ENCODE measurements at places on chromosomes 2 and 18.

DNA sequence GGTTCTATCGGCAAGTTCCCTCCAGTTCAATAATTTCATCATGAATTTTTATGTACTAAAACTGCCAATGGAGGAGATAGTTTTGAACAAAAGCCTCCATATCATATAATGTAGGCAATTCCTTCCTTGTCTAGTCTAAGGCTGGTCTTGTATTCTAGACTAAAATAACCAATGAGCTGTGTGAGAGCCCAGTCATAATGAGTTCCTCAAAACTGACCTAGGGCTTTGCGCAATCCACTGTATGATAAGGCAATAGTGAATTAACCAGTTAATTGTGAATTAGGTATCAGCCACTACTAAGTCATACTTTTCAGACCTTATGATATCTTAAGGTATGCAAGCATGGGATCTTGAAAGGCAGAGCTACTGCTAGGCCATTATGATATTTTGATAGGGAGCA is 7.6 kb upstream of the UXS1 start:
- no peak for DNase-seq

- peak; percentile 49 for DNase-seq
These were observed 39.1 kb upstream of the DNMT3A start for GRCh38 chr2:25380586-25381375.

- DNase-seq, result no peak
These were observed 46.2 kb downstream of the TWSG1 start for GRCh38 chr18:9380621-9381395.

- DNase-seq, result peak; percentile 87
These were observed at the start of gene EPC2 for GRCh38 chr2:148643998-148644882. Gene EPC2, plus strand, starts transcription at chr2:148644751. Its CDS starts 267 bp downstream, at chr2:148645018.

GRCh38 chr2:97988722-97989121 is 7.0 kb downstream of the TMEM131 start:
- DNase-seq, result no peak

GRCh38 chr2:128405467-128405900 is 86.8 kb upstream of the HS6ST1 start:
- DNase-seq, result no peak

DNA sequence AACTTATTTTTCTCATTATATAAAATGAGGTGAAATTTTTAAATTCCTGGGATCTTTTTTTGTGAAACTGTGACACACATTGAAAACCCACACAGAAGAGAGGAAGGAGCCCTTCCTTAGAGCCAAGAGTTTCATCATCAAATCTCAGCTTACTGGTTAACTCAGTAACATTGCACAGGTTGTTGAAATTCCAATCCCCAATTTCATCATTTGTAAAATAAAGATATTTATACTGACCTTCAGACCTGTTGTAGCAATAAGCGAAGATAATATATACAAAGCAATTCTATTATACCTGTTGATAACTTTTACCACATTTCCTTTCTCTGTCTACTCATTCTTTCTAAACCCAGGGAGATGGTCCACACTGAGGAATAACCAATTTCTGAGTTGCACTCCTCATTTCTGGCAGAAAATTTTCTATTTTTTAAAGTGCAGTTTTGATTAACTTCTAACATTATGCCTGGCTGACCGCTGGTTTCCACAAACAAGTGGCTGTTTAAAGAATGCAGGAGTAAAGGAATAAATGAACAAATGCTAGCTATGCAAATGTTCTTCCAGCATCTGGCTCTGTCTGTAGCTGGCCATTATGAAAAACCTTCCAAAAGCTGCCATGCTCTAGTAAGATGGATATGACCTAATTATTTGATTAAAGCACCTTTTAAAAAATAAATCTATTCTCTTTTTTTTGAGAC is 105.7 kb upstream of the LINC00305 start:
- no peak for DNase-seq

- no peak for DNase-seq
These were observed 456.5 kb downstream of the FBXO15 start for GRCh38 chr18:73691118-73691517.

DNA sequence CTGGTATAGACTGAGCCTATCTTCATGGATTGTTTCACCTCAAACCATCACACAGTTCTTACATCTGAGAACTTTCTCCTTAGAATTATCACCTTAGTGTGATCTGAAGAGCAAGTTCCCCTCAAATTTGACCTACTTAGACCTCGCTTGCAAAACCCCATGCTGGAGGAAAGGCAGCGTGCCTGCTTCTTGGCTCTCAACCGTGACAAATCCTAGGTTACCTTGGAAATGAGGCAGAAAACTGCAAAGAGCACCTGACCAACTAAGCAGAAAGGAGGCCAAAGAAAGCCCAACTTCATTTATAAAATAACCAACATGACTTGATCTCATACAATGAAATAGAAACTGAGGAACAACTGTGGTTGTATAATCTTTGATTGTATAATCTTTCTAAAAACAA is 146.4 kb downstream of the RAB3GAP1 start:
- DNase-seq, result no peak

- DNase-seq, result no peak
These were observed 43.3 kb downstream of the CACNB4 start for GRCh38 chr2:152055366-152056108.

GRCh38 chr2:9264301-9264700 is 57.7 kb downstream of the ASAP2 start:
- no peak for DNase-seq

DNA sequence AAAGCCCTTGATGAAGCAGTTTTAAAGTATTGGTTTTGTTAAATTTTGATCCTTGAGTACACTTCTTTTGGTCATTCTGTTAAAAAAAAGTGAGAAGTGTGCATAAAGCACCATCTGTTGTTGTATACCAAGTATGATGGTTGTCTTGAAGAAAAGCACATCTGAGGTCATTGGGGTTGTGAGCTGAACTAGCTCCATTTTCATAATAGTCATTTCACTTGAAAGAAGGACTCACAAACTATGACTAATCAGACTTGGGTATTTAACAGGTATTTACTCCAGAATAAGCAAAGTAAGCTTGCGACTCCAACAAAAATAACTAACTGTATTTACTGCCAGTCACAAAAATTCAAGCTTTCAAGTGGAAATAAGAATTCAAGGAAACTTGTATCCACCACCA is 35.1 kb downstream of the CHN1 start:
- DNase-seq, result no peak

DNA sequence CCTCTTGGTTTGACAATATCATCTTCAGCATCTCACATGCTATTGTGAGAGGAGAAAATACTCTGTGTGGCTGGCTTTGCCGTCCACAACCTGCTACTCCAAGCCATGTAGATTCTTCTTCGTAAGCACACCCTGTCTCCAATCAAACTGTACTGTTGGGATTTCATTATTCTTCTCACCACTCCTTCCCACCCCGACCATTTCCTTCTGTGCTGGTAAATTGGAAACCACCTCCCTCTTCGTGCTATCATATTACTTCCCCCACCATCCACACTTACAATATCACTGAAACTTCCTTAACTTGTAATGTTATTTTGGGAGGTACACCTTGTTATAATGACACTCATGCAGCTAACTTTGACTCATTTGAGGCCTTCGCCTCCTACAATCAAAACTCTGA is 3.2 kb upstream of the AGXT start:
- no peak for DNase-seq

DNA sequence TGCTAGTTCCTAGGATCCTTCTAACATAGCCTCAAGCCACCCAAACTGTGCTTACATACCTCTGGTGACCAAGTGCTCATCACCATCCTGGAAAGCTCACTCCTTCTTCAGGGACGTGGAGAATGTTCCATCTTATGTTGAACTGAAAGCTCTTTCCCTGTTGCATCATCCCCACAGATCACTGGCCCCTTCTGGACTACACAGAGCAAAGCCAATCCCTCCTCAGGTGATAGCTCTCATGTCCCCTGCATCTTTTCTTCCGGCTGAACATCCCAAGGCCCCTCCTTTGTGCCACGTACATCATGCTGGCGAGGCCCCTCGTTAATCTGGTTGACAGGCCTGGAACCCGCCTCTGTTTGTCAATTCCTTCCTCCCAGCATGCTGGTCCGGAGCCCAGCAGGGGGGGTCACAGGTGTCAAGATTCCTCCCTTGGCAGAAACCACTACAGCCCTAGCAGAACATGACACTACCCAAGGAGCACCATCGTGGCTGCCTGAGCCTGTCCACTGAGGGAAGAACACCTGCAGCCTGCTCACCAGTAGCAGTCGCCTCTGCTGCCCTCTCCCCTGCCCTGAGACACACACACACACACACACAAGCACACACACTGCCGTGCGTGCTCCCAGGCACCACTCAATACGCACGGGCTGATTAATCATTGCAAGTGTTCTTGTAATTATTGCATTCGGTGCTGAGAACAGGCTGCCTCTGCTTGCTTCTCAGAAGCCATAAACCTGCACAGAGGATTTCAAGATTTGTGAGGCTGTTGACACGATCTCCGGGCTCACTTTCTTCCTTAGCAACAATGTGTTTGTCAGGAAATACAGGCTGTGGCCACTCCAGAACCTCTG is 6.3 kb upstream of the KCNK3 start:
- DNase-seq, result no peak

- DNase-seq, result no peak
These were observed 20.9 kb downstream of the CELF4 start for GRCh38 chr18:37544713-37545112.

DNA sequence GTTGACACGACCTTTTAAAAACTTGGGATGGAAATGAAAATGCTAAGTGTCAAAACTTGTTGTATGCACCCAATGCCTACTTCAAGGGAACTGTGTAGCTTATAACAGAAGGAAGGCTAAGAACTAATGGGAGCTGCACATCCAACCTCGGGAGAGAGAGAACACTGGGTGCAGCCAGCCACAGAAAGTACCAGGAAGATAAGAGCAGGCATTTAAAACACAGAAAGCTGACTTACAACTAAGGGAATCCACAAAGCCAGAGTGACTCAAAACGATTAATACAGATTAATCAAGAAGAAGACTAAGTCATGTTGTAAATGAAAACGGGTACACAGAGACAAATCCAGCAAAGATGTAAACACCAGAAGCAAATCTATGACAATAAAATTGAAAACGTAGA is 113.4 kb downstream of the HDAC4 start:
- DNase-seq, result no peak

GRCh38 chr2:211468217-211468616 is 911.8 kb downstream of the CPS1 start:
- no peak for DNase-seq

GRCh38 chr2:203951366-203951902 is 14.9 kb downstream of the ICOS start:
- DNase-seq, result peak; percentile 7

DNA sequence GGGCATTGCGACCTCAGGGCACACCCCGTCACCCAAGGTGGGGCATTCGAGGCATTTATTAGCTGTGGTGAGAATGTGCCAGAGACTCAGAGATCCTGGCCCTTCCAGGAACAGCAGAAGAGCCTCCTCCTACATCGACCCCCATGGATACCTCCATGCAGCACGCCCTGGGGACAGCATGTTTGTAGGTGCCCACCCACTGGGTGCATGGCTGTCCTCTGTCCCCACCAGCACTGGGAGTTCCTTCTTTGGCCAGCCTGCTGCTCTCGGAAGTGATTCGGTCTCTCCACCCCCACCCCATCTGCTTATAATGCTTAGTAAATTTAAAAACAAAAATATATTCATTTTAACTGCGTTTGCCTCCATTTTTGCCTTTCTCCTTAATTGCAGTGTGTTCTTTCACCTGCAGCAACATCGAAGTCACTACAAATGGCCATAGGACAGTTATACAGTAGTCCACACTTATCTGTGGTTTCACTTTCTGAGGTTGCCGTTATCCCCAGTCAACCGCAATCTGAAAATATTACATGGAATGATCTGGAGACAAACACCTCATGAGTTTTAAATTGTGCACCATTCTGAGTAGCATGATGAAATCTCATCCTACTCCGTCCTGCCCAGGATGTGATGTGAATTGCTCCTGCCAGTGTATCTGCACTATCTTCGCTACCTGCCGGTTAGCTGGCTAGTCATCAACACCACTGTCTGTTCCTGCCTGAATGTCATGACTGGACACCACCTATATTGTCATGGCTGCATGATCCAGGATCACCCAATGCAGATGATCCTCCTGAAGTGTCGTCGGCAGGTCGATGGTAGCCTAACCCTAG is 29.6 kb upstream of the ZCCHC2 start:
- no peak for DNase-seq

- DNase-seq, result no peak
These were observed 36.0 kb downstream of the SERTAD2 start for GRCh38 chr2:64617631-64618151.

DNA sequence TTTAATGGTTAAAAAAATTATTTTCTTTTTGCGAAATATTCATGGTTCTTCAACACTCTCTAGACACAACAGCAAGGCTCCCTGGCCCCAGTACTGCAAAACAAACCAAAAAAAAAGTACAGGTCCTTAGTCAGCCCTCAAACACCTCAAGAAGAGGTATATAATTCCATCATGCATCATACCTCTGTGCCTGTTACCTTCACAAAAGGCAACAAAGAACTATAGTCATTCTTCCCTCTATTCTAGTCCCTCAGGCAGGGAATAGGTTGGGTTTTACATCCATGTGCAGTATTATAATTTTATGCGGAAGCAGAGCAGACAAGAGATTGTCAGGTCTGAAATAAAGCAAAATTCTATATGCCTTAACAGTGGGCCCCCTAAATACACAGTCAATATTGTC is 8.5 kb downstream of the NFE2L2 start:
- DNase-seq, result no peak

GRCh38 chr2:167929484-167929883 is 317.9 kb downstream of the STK39 start:
- DNase-seq, result no peak

DNA sequence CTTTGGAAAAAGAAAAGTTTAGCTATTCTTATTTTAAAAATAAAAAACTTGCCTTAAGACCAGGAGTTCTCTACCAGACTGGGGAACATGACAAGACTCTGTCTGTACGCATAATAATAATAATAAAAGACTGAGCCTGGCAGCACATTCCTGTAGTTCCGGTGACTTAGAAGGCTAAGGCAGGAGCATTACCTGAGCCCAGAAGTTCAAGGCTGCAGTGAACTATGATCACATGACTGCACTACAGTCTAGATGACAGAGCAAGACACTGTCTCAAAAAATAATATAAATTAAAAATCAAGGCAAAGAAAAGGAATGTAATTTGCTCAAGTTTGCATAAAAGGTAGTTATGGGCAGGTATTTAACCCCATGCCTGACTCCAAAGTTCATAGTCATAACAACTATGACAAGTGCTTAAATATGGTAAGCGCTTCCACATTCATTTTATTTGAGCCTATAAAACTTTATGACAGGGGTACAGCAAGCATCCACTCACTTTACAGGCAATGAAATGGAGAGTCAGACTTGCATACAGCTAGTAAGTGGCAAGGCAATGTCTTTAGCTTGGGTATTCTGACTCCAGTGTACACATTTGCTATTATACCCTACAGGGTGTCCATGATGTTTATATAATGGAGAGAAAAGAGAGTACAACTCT is 1567.8 kb upstream of the PIK3C3 start:
- DNase-seq, result no peak
